A549 treated with RU486 at 1 μM for 4 hours (cell line): ENCODE measurements at places on chromosomes 3 and 15. TPM values are rescaled to one million over a fixed set of nuclear protein-coding genes. Genes with fewer than 3 reads are reported as not detected.

The CYP8B1 gene
- not detected in 5 replicates for total RNA-seq

The CFAP44 gene
- total RNA-seq, result 1.4 to 2.5 TPM (median 1.9 TPM) in 5 replicates

The GPR171 gene
- not detected in 5 replicates for total RNA-seq

The C2CD4B gene
- 0.09 to 0.16 TPM in 2 of 5 replicates, not detected in the others for total RNA-seq

The NR2F2 gene
- total RNA-seq, result 21.3 to 28.1 TPM (median 26.6 TPM) in 5 replicates

The ASB14 gene
- not detected in 5 replicates for total RNA-seq

The MEGF11 gene
- 0.13 to 0.80 TPM (median 0.65 TPM) in 5 replicates for total RNA-seq

The CCK gene
- total RNA-seq, result 0.94 to 1.8 TPM (median 1.8 TPM) in 5 replicates

The LOXL1 gene
- 0.59 to 1.1 TPM (median 0.76 TPM) in 5 replicates for total RNA-seq

The CHRM5 gene
- not detected in 5 replicates for total RNA-seq

The CHRNA5 gene
- 20.4 to 39.2 TPM (median 36.2 TPM) in 5 replicates for total RNA-seq

The TGM4 gene
- total RNA-seq, result 0.10 to 0.17 TPM in 2 of 5 replicates, not detected in the others

The SYNM gene
- total RNA-seq, result 33.4 to 40.0 TPM (median 37.3 TPM) in 5 replicates

The HMG20A gene
- 24.6 to 37.7 TPM (median 28.1 TPM) in 5 replicates for total RNA-seq

The RHOV gene
- 4.7 to 7.6 TPM (median 6.4 TPM) in 5 replicates for total RNA-seq

The SLC28A2 gene
- not detected in 5 replicates for total RNA-seq

The ZBTB20 gene
- 0.09 to 1.2 TPM (median 0.77 TPM) in 5 replicates for total RNA-seq

The PRR23C gene
- total RNA-seq, result not detected in 5 replicates

The PDE12 gene
- total RNA-seq, result 12.7 to 16.4 TPM (median 15.8 TPM) in 5 replicates

The HTR3E gene
- total RNA-seq, result not detected in 5 replicates

The PSTPIP1 gene
- not detected in 5 replicates for total RNA-seq

The ARPP21 gene
- total RNA-seq, result 0.06 to 0.14 TPM in 2 of 5 replicates, not detected in the others

The RAP2B gene
- total RNA-seq, result 6.1 to 8.7 TPM (median 8.4 TPM) in 5 replicates

The PDZRN3 gene
- not detected in 5 replicates for total RNA-seq

The GOLGA6D gene
- 0.07 to 0.12 TPM in 2 of 5 replicates, not detected in the others for total RNA-seq

The RTP4 gene
- not detected in 5 replicates for total RNA-seq

The DAG1 gene
- 41.0 to 58.3 TPM (median 53.5 TPM) in 5 replicates for total RNA-seq

The SLC12A1 gene
- not detected in 5 replicates for total RNA-seq

The LRRC2 gene
- total RNA-seq, result not detected in 5 replicates

The ITPKA gene
- total RNA-seq, result 1.6 to 2.5 TPM (median 2.0 TPM) in 5 replicates

The SLC15A2 gene
- 0.08 to 0.27 TPM (median 0.26 TPM) in 4 of 5 replicates, not detected in the other for total RNA-seq

The ANKRD63 gene
- total RNA-seq, result 0.31 to 0.80 TPM (median 0.44 TPM) in 4 of 5 replicates, not detected in the other

The TF gene
- total RNA-seq, result 0.46 to 5.4 TPM (median 1.3 TPM) in 5 replicates

The NUTM1 gene
- total RNA-seq, result not detected in 5 replicates

The ALAS1 gene
- total RNA-seq, result 48.4 to 57.6 TPM (median 54.7 TPM) in 5 replicates

The WDR93 gene
- 0.15 to 0.17 TPM (median 0.15 TPM) in 3 of 5 replicates, not detected in the others for total RNA-seq
